COR-L47 (cell line): ENCODE measurements at places on chromosomes 4 and X.

- no peak for DNase-seq
These were observed 325.2 kb upstream of the BMP3 start for GRCh38 chr4:80705311-80705710.

- DNase-seq = no peak
These were observed 15.1 kb upstream of the AFF1 start for GRCh38 chr4:86919561-86920223.

GRCh38 chr4:48692897-48693296 is 87.2 kb downstream of the FRYL start:
- no peak for DNase-seq

- no peak for DNase-seq
These were observed 18.8 kb downstream of the PROM1 start for GRCh38 chr4:16065066-16065465.

DNA sequence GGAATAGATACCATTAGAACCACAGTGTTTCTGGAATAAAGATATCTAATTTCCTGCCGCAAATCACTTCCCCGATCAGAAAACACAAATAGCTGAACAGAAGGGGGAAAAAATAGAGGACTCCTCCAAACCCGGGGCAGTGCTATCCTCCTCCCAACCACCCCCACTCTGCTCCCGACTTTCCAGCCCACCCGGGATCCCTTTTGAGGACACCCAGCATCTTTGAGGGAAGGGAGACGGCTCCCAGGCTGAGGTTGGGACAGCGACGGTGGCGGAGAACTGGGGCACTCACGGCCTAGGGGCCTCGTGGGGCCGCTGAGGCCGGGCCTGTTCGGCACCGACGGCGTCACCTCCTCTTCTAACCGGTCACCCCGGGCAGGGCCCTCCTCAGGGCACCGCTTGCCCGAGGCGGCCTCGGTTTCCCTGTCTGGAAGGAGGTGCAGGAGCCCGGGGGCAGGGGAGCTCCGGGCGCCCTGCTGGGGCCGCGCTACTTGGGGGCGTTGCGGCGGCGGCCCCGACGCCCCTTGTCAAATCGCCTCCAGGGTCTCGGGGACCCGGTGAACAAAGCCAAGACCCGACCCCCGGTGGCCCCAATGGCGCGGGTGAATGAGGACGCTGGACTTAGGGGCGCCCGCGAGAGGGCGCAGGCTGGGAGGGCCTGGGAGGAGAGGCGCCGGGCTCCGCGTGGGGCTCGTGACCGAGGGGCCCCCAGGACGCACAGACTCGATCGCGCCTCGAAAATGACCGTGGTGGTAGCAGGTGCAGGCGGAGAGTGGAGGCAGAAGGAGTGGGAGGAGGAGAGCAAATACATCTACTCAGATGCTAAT is 6.9 kb upstream of the ARX start:
- no peak for DNase-seq

- DNase-seq = no peak
These were observed 642.6 kb upstream of the LCORL start for GRCh38 chr4:18664171-18664570.

DNA sequence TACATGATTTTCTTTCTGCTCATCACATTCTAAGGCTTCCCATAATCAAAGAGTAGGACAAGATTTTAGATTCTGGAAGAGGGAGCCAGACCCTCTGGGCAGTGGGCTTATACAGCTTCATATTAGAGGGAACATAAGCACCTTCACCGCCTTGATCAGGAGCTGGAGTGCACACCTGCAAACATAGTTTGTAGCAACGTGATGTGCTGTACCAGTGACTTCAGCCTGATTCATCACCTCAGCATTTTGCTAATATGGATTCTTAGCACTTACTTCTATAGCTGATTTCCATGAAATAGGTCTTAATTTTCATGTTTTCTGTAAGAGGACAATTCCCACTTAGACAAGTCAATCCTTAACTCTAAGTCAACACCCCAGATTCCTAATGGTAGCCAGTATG is 36.7 kb downstream of the PCDH18 start:
- DNase-seq = no peak

GRCh38 chrX:120692319-120692718 is 62.5 kb upstream of the C1GALT1C1 start:
- no peak for DNase-seq

- DNase-seq = no peak
These were observed 52.6 kb downstream of the HMX1 start for GRCh38 chr4:8819019-8819418.

DNA sequence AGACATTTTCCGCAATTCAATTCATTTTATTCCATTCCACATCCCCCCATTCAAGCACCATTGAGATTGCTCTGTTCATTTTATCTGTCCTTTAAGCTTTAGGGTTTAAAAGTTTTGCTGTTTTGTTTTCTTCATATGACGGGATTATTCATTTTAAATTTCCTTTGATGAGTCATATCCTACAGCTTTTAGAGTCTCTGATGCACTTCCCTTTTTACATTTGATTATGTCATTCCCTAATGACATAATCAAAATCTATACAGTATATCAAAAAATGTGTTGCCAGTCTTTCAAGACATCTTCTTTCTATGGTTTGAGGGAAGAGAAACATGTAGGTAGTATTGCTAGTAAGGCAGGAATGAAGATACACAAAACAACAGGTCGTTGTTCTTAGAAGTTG is 456.3 kb downstream of the PDGFC start:
- no peak for DNase-seq

DNA sequence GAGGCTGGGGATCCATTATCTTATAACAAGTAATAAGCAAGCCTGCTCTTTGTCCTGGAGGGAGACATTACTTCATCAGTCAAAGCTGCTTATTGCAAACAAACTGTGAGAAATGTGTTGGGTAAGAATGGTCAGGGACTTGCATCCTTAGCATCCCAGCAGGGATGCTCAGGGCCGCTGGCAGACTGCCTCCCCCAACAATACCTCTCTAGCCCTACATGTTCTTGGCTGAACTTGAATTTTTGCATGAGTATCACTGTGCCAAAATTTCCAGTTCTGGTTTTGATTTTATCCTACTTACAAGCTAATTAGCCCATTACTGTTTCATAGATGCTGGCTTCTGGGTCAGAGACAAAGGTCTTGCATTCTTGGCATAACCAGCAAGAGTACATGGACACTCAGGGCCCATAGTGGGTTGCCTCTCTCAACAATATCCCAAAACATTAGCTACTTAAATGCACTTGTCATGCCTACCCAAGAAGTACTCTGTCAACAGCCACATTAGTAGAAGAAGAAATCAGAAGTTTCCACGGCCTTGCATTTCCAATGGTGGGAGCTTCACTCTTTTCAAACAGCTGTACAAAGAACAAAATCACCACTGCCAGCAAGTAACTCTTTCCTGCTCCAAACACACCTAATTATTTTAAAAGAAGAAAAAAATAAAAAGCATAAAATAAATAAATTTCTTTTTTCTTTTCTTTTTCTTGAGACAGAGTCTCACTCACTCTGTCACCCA is 41.9 kb upstream of the NEUROG2 start:
- DNase-seq = no peak

- no peak for DNase-seq
These were observed 69.1 kb downstream of the RHOH start for GRCh38 chr4:40265910-40266274.

- no peak for DNase-seq
These were observed 492.9 kb upstream of the INTU start for GRCh38 chr4:127139788-127140286.

GRCh38 chr4:80202190-80202711 is 4.9 kb downstream of the PRDM8 start:
- no peak for DNase-seq

DNA sequence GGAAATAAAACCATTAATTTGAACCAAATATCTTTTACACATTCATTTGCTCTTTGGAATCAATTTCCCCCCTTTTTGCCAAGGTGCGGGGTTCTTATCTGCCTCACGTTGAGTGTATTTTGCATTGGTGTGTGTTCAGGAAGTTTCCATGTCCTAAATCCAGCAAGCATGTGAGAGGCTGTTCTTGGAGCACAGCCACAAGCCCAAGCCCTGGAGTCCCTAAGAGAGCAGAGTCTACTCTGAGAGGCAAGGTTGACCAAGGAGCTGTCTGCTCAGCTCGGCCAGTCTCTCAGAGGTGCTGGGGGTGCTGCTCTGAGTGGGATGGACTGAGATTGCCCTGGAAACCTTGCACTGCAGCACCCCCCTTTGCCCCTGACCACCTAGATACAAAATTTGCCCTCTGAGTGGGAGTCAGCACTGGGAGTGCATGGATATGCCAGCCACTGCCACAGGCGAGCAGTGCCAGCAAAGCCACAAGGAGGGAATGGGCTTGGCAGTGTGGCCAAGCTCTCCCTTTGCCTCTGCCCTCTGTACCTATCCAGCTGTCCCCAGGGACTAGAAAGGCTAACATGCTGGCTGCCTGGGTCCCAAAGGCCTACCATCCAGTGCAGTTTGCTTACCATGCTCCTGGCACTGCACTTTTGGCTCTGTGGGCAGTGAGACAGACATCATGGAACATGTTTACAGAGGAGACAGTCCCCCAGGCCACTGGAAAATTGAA is 20.5 kb upstream of the FAM193A start:
- DNase-seq = no peak

- no peak for DNase-seq
These were observed 156.8 kb downstream of the GRXCR1 start for GRCh38 chr4:43049326-43049725.
